Thoracic aorta (tissue), 2 donors: ENCODE measurements at places on chromosomes 1 and 21.

- no peak overlapping the region for H3K27ac ChIP-seq
- H3K4me3 ChIP-seq, result no peak overlapping the region
- no peak for DNase-seq
Measured at GRCh38 chr1:19365721-19366120, 53.6 kb downstream of the SLC66A1 start.

- H3K4me3 ChIP-seq, result no peak overlapping the region
- no peak overlapping the region for H3K27ac ChIP-seq
- no peak for DNase-seq
Measured at GRCh38 chr1:62142496-62142895, 52.2 kb upstream of the L1TD1 start.

DNA sequence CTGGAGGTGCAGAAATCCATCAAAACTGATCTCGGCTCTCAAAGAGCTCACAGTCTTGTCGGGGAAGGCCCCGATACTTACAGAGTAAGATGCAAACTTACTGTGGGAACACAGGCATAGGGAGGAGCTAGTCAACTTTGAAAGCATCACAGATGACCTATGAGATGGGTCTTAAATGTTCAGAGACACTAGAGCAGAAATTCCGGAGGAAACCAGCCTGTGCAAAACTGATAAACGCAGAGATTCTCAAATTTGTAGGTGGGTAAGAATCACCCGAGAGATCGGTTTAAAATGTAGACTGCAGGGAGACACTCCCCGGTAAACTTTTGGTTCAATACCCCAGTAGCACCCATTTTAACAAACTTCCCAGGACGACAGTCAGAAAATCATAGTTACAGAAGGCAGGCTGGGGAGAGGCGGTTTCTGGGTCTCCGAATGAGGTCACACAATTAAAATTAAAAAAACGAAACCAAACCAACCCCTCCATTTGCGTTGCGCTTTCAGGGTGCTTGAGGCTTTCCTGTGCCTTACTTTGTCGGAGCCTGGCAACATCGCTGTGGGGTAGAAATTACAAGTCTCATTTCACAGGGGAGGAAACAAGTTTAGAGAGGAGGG lies 755 bp upstream of the THRAP3 start:
- H3K27ac ChIP-seq, result peak overlapping the region; percentile 93
- no peaks in the 10 kb centered on the region for H3K27me3 ChIP-seq
- DNase-seq, result no peak
- H3K36me3 ChIP-seq, result no peaks in the 10 kb centered on the region
- peak overlapping the region; percentile 80 for H3K4me3 ChIP-seq

- DNase-seq, result no peak
- H3K27ac ChIP-seq, result no peak overlapping the region
- H3K4me3 ChIP-seq, result peak overlapping the region; percentile 87
- no peaks in the 10 kb centered on the region for H3K4me1 ChIP-seq
- H3K27me3 ChIP-seq, result no peaks in the 10 kb centered on the region
- H3K36me3 ChIP-seq, result no peaks in the 10 kb centered on the region
Measured at GRCh38 chr21:45555251-45555556, 13.0 kb upstream of the SLC19A1 start.

DNA sequence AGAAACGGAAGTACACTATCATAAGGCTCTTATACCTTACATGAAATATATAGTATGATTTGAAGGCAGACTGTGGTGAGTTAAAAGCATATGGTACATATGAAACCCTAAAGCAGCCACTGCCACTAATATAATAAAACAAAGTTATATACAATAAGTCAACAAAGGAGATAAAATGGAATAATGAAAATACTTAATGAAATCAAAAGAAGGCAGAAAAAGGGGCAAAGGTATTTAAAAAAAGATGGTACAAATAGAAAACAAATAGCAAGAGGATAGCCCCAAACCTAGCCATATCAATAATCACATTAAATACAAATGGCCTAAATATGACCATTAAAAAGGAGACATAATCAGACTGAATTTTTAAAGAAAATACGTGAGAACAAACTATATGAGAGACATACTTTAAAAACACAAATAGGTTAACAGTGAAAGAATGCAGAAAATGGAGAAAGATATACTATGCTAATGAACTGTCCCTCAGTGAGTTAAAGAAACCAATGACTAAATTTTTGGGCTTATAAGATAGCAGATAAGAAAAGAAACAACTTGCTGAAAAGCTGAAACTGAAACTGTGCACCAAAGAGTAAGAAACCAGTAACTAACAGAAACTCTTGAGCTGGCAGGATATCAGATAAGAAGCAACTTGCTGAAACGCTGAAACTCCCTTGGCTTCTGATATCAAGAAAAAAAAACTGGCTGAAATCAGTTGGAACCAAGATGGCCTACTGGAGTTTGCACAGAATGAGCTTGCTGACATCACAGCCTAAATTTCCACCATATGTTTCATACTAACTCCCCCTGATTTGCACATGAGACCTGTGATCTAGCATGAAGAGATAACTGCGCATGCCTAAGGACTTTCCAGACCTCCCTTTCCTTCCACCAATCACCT lies 44.3 kb upstream of the IL10 start:
- H3K4me1 ChIP-seq, result no peaks in the 10 kb centered on the region
- no peak overlapping the region for H3K4me3 ChIP-seq
- H3K36me3 ChIP-seq, result no peaks in the 10 kb centered on the region
- no peak for DNase-seq
- H3K27ac ChIP-seq, result no peak overlapping the region

- DNase-seq, result no peak
- no peak overlapping the region for H3K4me3 ChIP-seq
- H3K27ac ChIP-seq, result no peak overlapping the region
- no peaks in the 10 kb centered on the region for H3K4me1 ChIP-seq
- no peaks in the 10 kb centered on the region for H3K27me3 ChIP-seq
Measured at GRCh38 chr1:91045284-91045683, 23.4 kb upstream of the ZNF644 start.

GRCh38 chr1:172727956-172728603 lies 69.2 kb downstream of the FASLG start:
- no peak overlapping the region for H3K27ac ChIP-seq
- no peaks in the 10 kb centered on the region for H3K4me1 ChIP-seq
- H3K4me3 ChIP-seq, result no peak overlapping the region
- H3K27me3 ChIP-seq, result no peaks in the 10 kb centered on the region

- H3K36me3 ChIP-seq, result peaks cover 47% of the 10 kb centered on the region
- H3K4me1 ChIP-seq, result peaks cover 10% of the 10 kb centered on the region
- H3K4me3 ChIP-seq, result no peak overlapping the region
- DNase-seq, result no peak
- no peaks in the 10 kb centered on the region for H3K27me3 ChIP-seq
Measured at GRCh38 chr1:150813028-150813707, 5.1 kb upstream of the CTSK start.

DNA sequence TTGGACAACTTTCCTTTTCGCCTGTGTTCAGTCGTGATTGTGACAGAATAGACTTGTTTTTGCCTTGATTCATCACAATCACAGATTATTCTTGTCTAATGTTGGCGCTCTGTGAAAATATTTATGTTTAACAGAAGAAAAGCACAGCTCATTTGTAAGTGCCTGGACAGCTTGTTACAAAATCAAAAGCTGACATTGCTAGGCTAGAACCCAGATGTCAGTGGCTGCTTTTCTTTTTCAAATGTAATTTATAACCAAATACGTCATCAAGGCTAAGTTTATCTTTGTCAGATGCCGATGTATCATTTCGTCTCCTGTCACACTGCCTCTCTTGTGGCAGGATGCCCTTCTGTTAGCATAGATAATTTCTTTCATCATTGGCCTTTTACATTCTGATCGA lies 1227.3 kb downstream of the PLA2G4A start:
- H3K27me3 ChIP-seq, result no peaks in the 10 kb centered on the region
- no peak overlapping the region for H3K27ac ChIP-seq
- no peaks in the 10 kb centered on the region for H3K36me3 ChIP-seq
- H3K4me1 ChIP-seq, result no peaks in the 10 kb centered on the region

DNA sequence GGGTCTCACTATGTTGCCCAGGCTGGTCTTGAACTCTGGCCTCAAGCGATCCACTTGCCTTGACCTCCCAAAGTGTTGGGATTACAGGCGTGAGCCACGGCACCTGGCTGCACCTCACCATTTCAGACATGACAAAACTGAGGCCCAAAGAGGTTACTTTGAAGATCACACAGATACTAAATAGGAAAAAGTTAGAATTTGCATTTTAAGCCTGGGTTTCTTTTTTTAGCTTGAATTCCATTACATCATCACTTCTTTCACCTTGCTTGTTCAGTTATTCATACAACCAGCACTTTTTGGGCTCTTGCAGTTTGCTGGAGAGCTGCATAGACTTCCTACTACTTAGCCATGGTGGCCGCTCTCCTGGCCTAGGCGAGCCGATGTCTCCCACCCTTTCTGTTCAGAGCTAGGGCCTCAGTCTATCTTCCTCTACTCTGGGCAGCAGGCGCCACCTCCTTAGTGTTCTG lies 16.3 kb upstream of the CD2 start:
- H3K4me1 ChIP-seq, result peaks cover 4% of the 10 kb centered on the region
- no peak for DNase-seq
- no peaks in the 10 kb centered on the region for H3K27me3 ChIP-seq
- H3K27ac ChIP-seq, result no peak overlapping the region
- H3K36me3 ChIP-seq, result no peaks in the 10 kb centered on the region
